ENCODE measurements at places on chromosomes 2 and 18.

DNA sequence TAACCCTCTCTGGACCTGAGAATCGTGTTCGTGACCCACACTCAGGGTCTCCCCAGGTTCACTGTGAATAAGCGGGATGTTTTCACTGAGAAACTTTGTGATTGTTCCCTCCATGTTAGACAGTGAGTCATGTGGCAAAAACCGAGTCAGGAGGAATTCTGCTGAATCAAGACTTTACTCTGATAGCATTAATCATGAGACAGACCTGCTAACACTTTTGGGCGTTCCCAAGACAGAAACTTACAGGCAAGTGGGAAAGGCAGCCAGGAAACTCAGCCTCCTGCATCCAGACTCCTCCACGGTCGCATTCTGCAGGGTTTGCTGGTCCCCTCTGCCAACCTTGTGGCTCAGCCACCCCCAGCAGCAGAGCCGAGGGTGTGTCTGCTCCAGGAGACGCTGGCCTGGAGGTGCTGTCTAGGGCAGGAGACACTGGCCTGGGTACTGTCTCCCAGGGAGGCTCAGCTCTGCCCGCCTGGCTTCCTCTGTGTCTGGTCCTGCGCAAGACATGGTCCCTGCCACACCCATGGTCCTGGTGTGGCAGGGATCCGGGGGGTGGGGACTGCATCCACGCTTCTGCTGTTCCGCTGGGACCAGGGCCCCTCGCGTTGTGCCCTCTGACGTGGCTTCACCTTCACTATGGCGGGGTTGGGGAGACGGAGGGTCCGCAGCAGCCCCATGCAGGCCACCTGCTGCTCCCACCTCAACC is 177.4 kb downstream of the TWIST2 start:
- DNase-seq = no peak

GRCh38 chr2:69572641-69573040 is 70.9 kb downstream of the AAK1 start:
- no peak for DNase-seq

DNA sequence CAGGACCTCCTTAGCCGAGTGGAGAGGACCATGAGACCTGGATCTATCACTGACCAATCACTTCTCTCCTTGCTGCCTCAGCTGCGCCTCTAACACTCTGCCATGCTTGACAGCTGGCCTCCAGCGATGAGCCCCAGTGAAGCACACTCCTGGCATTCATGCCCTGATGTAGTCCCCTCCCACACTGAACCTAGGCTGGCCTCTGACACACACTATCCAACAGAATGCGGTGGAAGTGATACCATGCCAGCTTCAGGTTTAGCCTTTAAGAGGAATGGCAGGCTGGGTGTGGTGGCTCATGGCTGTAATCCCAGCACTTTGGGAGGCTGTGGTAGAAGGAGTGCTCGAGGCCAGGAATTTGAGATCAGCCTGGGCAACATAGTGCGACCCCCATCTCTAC is 73.7 kb upstream of the LAPTM4A start:
- DNase-seq = no peak

DNA sequence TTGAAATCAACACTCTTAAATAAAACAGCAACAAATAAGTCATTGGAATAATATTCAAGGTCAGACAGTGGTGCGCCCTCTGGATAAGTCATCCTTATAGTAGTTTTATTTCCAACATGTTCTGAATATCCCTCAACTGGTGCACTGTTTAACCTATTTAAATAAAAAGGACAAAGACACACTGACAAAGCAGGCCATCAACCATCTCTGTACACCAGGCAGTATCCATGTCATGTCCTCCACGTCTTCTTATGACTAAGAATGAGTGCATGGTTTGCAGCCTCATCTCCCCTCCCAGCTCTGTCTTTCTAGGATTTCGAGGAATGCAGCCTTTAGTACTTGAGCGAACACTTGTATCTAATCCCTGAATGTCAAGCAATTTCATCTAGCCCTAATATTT is 42.4 kb downstream of the ST3GAL5 start:
- DNase-seq = no peak

DNA sequence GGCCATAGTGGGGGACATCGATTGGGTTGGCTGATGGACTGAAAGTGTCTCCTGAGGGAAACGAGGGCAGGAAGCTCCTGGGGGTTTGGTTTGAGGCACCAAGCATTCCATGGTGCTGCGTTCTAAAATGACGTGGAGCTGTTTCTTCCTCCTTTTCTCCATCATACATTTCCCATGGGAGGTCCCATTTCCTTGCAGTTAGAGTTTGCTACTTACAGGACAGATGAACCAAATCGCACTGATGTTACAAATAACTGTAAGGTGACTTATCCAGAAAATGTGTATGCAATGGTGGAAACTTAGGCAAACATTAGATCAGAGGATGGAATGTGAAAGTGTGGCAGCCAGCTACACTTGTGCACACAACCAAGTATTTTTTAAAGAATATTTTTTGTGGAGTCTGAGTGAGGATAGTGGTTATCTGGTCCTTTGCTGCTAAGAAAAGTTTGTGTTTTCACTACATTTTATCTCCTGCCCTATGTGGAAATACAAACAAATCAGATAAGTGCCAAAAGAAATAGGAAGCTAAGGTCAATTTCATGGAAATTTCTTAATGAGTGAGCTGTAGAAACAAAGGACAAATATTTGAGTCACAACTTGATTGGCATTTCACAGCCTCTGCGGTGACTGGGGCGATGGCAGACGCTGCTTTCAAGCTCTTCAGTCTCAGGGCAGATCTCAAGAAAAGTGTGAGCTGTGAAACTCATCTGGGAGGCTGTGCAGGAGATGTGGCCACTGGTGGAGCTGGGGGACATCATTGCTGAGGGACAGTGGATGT is 256.2 kb downstream of the TSN start:
- DNase-seq = no peak

DNA sequence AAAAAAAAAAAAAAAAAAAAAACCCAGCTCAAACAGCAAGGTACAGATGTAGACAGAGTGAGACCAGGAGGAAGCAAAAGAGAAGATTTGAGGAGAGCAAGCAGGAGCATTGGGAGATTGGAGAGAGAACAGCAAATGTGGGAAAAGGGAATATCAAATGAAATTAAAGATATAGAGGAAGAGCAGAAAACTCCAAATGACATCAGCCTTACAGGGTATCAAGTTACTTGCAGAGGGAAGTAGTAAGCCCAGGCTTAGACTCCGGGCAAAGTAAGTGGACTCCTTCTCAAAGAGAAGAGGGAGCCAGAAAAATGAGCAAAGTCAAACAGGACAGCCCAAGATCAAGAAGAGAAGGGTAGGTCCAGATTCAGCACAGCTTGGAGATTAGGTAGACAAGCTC is 93.3 kb upstream of the PPP1CB start:
- no peak for DNase-seq

- DNase-seq = no peak
Observed at GRCh38 chr2:5849562-5849961, 157.4 kb downstream of the SOX11 start.

DNA sequence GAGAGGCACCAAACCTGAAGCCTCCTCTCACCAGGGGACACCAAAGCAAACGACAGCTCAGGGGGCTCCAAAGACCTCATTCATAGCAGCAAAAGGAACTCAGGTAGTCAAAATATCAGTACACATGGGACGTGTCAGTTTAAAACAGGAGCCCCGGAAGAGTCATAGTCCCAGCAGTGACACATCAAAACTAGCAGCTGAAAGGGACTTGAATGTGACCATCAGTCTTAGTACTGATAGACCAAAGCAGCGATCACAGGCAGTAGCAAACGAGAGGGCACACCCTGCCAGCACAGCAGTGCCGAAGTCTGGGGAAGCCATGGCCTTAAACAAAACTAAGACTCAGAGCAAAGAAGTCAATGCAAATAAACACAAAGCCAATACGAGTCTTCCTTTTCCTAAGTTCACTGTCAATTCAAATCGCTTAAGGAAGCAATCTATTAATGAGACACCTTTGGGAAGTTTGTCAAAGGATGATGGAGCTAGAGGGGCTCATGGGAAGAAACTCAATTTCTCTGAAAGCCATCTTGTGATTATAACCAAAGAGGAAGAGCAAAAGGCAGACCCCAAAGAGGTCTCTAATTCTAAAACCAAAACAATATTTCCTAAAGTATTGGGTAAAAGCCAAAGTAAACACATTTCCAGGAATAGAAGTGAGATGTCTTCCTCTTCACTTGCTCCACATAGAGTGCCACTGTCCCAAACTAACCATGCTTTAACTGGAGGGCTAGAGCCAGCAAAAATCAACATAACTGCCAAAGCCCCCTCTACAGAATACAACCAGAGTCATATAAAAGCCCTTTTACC is 1.2 kb downstream of the GALNT5 start:
- no peak for DNase-seq

DNA sequence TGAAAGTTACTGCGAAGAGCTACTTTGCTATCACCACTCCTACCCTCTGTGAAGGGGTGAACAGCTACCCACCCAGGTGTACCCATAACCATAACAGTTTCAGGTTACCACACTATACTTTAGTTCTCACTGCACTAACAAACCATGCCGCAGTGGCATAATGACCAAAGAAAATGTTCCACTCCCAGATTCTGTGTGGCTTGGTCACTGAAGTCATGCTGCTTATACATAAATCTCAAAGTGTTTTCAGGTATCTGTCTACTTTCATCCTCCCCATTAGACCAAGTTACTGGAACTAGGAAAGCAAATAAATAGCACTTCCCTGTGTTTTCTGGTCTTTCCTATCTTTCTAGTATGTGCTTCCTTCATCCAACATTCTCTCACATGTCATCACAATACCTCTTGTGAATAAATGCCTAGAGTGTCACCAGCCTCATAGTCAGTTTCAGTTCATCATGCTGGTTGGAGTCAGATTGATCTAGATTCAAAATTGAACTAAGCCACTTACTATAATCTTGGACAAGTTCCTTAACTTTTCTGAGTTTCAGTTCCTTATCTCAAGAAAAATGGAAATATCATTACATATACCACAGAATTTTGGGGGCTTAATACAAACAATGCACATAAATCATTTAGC is 293.6 kb downstream of the FSIP2 start:
- no peak for DNase-seq

DNA sequence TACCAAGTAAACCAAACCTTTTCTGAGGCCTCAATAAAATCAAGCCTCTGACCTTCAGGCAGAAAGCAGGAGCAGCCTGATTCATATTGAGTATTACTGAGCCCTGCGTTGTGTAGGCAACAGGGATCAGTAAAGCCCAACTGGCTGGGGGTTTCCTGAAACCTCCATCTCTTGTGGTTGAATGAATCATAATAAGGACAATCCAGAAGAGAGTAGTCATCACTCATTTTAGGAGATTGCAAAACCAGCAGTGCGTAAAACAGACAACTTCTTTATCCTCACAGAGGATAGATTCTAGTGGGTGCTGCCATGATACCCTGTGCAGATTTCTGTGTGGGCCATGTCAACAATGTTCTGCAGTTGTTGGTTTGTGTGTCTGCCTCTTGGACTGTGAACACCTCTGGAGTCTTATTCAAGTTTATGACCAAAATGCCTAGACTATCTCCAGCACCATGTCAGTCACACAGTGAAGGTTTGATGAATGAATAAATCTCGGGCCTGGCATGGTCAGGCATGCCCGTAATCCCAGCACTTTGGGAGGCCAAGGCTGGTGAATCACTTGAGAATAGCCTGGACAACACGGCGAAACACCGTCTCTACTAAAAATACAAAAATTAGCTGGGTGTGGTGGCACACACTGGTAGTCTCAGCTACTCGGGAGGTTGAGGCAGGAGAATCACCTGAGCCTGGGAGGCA is 51.8 kb upstream of the RAB27B start:
- DNase-seq = no peak

DNA sequence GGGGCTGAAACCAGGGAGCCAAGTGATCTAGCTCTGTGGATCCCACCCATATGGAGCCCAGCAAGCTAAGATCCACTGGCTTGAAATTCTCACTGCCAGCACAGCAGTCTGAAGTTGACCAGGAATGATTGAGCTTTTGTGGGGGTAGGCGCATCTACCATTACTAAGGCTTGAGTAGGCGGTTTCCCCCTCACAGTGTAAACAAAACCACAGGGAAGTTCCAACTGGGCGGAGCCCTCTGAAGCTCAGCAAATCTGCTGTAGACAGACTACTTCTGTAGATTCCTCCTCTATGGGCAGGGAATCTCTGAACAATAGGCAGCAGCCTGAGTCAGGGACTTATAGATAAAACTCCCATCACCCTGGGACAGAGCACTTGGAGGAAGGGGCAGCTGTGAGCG is 96.7 kb downstream of the CCDC148 start:
- DNase-seq = no peak

DNA sequence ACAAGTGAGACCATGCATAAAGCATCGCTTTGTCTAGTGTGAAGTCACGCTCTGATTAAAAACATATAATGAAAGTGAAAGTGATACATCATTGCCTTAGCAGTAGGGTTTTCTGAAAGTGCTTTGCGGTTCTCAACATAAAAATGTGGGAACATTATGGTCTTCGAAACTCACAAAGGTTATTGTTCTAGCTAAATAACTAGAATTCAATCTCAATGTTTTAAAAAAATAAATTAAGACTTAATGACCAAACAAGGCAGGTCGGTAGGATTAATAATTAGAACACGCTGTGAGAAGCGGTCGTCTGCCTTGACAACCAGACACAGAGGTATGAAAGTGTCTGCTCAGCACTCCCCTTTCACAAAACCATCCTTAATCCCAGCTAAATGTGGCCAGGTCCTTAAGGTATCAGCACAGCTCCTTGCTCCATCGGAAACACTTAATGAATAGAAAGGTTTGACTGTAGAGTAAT is 42.2 kb downstream of the KLHL14 start:
- no peak for DNase-seq

DNA sequence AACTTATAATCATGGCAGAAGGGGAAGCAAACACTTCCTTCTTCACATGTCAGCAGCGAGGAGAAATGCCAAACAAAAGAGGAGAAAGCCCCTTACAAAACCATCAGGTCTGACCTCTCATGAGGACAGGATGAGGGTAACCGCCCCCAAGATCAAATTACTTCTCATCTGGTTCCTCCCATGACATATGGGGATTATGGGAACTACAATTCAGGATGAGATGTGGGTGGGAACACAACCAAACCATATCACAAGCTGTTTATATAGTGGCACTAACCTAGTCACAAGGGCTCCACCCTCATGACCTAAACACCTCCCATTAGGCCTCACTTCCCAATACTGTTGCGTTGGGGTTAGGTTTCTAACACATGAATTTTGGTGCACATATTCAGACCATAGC is 110.0 kb downstream of the OSBPL6 start:
- DNase-seq = no peak

DNA sequence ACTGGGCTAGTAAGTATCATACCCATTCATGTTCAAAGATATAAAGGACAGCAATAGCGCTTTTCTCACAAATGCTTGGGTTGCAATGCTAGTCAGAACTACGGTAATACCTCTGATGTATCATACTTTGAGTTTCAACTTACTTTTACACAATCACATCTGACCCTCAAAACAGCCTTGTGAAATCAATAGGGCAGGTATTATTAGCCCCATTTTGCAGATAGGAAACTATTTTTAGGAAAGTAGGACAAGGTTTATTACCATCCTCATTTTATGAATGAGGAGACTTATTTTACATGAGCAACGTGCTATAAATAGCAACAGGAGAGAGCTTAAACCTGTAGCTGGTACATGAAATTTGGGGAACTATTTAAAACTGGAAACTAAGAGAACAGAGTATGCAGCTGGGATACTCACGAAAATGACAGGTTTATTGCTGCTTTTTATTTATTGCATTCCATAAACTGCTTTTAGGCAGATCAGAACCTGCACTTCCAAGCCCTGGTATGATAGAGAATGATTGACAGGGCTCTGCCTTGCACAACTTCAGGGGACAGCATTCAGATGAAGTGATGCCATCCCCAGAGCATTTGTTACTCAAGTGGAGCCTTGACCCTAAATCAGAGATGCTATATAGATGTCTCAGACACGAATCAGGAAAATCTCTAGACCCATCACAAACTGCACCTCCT is 42.4 kb upstream of the PPM1B start:
- DNase-seq = no peak

GRCh38 chr2:26503231-26503880 is 25.4 kb upstream of the OTOF start:
- peak; percentile 26 for DNase-seq

All from SK-N-MC (cell line).